ENCODE measurements at places on chromosomes 4 and X. TPM values are rescaled to one million over a fixed set of nuclear protein-coding genes. Genes with fewer than 3 reads are reported as not detected.

FAT4 gene
- 6.7 TPM for total RNA-seq

MAD2L1 gene
- 1.8 TPM for total RNA-seq

NAA11 gene
- total RNA-seq, result not detected

- no peak for DNase-seq
- H3K4me1 ChIP-seq, result peaks cover 64% of the 10 kb centered on the region
- no peak overlapping the region for H3K27ac ChIP-seq
- peak overlapping the region; percentile 91 for H3K4me3 ChIP-seq
- peaks cover 24% of the 10 kb centered on the region for H3K36me3 ChIP-seq
Measured at GRCh38 chrX:41336447-41336846, 2.5 kb downstream of the DDX3X start.

DNA sequence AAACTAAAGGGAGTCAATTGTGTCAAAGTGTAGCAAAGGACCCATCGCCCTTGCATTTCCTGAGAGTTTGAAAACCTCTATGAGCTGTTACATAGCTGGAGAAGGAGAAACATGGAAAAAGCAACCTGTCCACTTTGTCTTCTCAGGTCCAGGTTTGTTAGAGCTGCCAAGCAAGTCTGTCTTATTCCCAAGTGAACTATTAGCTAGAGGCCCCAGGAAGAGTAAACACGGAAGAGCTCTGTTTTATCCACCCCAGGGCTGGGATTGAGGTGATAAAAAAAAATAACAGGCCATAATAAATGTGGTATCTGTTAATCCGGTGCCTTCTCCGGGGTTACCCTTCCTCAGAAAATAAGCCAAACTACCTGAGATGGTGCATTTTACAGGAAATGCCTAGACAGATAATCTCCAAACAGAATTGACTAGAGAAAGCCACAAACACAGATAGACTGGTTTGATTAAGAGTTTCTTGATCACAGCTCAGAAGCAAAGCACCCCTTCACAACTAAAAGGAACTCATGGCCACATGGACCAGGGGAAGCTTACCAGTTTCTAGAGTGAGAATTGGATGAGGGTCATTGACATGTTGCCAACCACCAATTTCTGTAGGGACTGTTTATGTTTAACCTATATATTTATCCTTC, 35.9 kb upstream of the RELL1 start:
- DNase-seq, result no peak
- H3K4me3 ChIP-seq, result no peak overlapping the region
- H3K27ac ChIP-seq, result no peak overlapping the region
- no peaks in the 10 kb centered on the region for H3K36me3 ChIP-seq
- peaks cover 5% of the 10 kb centered on the region for H3K27me3 ChIP-seq

- no peak overlapping the region for H3K27ac ChIP-seq
- no peaks in the 10 kb centered on the region for H3K27me3 ChIP-seq
- no peak overlapping the region for H3K4me3 ChIP-seq
- no peak for DNase-seq
- H3K4me1 ChIP-seq, result no peaks in the 10 kb centered on the region
Measured at GRCh38 chr4:105495667-105496066, 21.8 kb upstream of the PPA2 start.

- H3K4me3 ChIP-seq, result no peak overlapping the region
- peaks cover 52% of the 10 kb centered on the region for H3K4me1 ChIP-seq
- peak overlapping the region; percentile 94 for H3K27ac ChIP-seq
- no peak for DNase-seq
Measured at GRCh38 chr4:23932186-23932585, 42.3 kb upstream of the PPARGC1A start.

DNA sequence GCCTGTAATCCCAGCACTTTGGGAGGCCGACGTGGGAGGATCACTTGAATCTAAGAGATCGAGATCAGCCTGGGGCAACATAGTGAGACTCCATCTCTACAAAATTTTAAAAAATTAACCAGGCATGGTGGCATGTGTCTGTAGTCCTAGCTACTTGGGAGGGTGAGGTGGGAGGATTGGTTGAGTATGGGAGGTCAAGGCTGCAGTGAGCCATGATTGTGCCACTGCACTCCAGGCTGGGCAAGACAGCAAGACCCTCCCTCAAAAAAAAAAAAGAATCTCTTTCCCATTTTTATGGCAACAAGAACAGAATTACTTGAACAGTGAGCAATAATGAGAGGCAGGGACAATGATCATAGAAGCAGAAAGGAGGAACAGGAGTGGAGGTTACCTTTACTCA, 94.8 kb downstream of the RNF150 start:
- H3K36me3 ChIP-seq, result no peaks in the 10 kb centered on the region
- H3K27ac ChIP-seq, result no peak overlapping the region
- H3K4me1 ChIP-seq, result peaks cover 37% of the 10 kb centered on the region

DNA sequence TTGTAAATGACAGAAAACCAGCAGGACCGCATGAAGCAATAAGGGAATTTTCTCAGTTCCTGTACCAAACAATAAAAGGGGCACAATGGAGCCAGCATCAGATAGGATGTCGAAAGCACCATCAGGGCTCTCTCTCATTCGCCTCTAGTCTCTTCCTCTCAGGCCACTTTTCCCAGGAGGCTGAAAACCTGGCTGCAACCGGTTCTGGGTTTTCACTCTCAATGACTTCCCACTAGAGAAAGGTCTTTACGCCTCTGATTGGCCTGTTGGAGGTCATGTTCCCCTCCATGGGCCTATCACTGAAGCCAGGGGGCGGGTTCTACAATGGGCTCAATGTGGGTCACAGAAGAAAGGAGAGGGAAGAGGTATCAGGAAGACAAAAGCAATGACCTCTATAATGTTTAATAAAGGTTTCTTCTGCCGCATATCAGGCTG, 29.3 kb downstream of the ZNF827 start:
- H3K36me3 ChIP-seq, result no peaks in the 10 kb centered on the region
- H3K4me1 ChIP-seq, result peaks cover 79% of the 10 kb centered on the region
- H3K4me3 ChIP-seq, result peak overlapping the region; percentile 66
- peak overlapping the region; percentile 89 for H3K27ac ChIP-seq

DNA sequence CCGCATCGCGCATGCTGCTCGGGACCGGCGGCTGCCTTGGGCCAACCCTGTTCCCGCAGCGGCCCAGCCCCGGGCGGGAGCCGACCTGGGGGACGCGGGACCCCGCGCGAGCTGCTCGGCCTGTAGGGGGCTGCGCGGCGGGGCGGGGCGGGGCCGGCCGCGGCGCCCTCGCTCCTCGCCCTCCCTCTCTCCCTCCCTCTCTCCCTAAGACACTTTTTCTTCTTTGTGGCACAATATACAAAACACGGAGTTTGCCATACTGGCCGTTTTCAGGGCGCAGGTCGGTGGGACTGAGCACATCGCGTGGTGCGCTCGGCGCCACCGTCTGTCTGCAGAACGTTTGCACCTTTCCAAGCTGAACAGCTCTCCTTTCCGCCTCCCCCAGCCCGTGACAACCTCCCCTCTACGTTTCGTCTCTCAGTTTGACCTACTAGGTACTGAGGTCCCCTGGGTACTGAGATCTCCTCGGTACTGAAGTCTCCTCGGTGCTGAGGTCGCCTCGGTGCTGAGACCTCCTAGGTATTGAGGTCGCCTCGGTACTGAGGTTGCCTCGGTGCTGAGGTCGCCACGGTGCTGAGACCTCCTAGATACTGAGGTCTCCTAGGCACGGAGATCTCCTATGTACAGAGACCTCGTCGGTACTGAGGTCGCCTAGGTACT, 261.1 kb upstream of the PLCXD1 start:
- no peaks in the 10 kb centered on the region for H3K4me1 ChIP-seq
- no peak overlapping the region for H3K27ac ChIP-seq
- H3K4me3 ChIP-seq, result no peak overlapping the region
- no peaks in the 10 kb centered on the region for H3K27me3 ChIP-seq
- no peaks in the 10 kb centered on the region for H3K36me3 ChIP-seq
- no peak for DNase-seq

DNA sequence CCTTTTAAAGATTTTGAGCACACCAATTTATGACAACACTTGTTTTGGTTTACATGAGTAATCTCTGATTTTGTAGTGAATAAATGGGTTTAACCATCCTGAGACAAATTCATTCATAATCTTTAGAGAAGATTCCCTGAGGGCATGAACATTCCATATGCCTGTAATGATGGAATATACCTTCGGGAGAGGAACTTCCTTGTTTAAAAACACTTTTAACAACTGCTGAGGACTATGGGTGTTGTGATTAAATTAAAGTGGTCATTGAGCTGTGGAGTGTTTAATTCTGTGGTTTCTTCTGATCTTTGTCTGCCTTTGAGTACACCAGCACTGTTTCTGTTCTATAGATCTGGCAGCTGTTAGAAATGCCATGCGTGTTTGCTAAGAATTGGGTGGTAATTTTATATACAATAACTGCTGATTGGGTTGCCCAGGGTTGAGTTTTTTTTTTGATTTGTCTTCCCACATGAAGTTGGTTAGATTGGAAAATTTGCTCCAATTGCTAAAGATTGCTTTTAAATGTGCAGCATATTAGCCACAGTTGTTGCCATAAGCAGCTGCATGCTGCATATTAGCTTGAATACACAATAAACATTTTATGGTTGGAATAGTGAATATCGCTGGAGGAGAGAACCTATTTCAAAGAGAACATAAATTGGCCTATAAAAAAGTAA, 86.8 kb downstream of the DCLK2 start:
- no peak for DNase-seq
- no peaks in the 10 kb centered on the region for H3K27me3 ChIP-seq
- H3K36me3 ChIP-seq, result no peaks in the 10 kb centered on the region
- H3K27ac ChIP-seq, result peak overlapping the region; percentile 65
- H3K4me3 ChIP-seq, result no peak overlapping the region
- peaks cover 35% of the 10 kb centered on the region for H3K4me1 ChIP-seq

- no peak for DNase-seq
- no peaks in the 10 kb centered on the region for H3K4me1 ChIP-seq
- H3K36me3 ChIP-seq, result no peaks in the 10 kb centered on the region
- H3K27me3 ChIP-seq, result no peaks in the 10 kb centered on the region
Measured at GRCh38 chr4:110669663-110670062, 46.8 kb upstream of the PITX2 start.

- no peaks in the 10 kb centered on the region for H3K27me3 ChIP-seq
- no peak overlapping the region for H3K27ac ChIP-seq
- H3K36me3 ChIP-seq, result no peaks in the 10 kb centered on the region
Measured at GRCh38 chrX:31523884-31524536, 452.2 kb upstream of the FTHL17 start.

DNA sequence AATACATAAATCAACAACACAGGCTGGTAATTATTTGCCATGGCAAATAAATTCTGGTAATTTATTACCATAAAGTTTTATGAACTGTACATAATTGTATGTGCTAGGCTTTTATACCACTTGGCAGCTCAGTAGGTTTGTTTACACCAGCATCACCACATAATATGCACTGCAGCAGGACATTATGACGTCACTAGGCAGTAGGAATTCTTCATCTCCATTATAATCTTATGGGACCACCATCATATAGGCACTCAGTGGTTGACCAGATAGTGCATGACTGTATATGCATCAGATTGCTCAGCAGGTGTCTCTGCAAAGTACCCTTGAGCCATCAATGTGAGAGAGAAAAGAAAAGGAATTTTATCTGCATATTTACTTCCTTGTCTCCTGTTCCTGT, 295.4 kb downstream of the CFAP47 start:
- H3K4me1 ChIP-seq, result no peaks in the 10 kb centered on the region
- H3K36me3 ChIP-seq, result no peaks in the 10 kb centered on the region
- no peak overlapping the region for H3K4me3 ChIP-seq
- no peak for DNase-seq
- H3K27ac ChIP-seq, result no peak overlapping the region
- H3K27me3 ChIP-seq, result no peaks in the 10 kb centered on the region

- H3K4me3 ChIP-seq, result no peak overlapping the region
- DNase-seq, result no peak
- no peaks in the 10 kb centered on the region for H3K27me3 ChIP-seq
- H3K27ac ChIP-seq, result no peak overlapping the region
- no peaks in the 10 kb centered on the region for H3K4me1 ChIP-seq
Measured at GRCh38 chr4:117908306-117909207, 125.7 kb upstream of the NDST3 start.

DNA sequence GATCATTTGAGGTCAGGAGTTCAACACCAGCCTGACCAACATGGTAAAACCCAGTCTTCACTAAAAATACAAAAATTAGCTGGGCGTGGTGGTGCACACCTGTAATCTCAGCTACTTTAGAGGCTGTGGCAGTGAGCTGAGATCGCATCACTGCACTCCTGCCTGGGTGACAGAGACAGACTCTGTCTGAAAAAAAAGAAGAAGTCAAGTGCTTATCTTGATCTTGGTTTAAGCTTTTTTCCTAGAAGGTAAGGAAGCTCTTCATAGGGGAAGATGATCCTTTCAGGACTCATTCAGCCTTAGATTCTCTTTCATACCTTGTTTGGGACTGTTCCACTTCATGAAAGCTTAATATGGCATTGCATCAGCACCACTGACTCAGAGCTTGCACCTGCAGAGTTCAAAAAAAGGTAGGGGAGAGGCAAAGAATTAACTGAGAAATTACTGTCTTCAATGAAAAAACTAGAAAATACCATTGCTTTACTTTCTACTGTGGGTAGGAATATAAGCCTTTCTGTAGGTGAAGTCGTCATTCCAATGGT, 70.8 kb upstream of the EPGN start:
- no peak for DNase-seq
- H3K4me1 ChIP-seq, result no peaks in the 10 kb centered on the region
- no peak overlapping the region for H3K4me3 ChIP-seq
- H3K27me3 ChIP-seq, result no peaks in the 10 kb centered on the region
- no peak overlapping the region for H3K27ac ChIP-seq

DNA sequence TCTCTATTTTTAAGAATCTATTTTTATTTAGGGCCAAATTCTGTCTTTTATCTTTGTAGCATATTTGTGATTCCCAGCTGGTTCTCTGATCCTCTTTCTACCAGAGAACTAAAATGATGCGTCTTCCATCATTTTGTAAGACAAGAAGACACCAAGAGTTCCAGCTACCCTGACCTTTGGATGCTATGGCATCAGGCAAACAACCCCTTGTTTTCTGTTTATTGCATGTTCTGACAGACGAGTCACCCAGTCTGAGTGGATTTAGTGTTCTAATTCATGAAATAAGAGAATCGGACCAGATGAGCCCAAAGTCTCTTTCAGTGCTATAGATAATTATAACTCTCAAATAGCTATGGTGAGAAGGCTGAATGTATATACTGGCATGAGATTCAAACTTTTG, 69.7 kb downstream of the ZFYVE28 start:
- H3K27me3 ChIP-seq, result no peaks in the 10 kb centered on the region
- H3K4me1 ChIP-seq, result peaks cover 12% of the 10 kb centered on the region
- H3K27ac ChIP-seq, result no peak overlapping the region
- H3K36me3 ChIP-seq, result no peaks in the 10 kb centered on the region
- H3K4me3 ChIP-seq, result no peak overlapping the region

- no peaks in the 10 kb centered on the region for H3K27me3 ChIP-seq
- no peaks in the 10 kb centered on the region for H3K36me3 ChIP-seq
- H3K27ac ChIP-seq, result no peak overlapping the region
- H3K4me1 ChIP-seq, result no peaks in the 10 kb centered on the region
- DNase-seq, result no peak
Measured at GRCh38 chrX:8390771-8391170, 73.9 kb upstream of the VCX3B start.

GRCh38 chr4:37561196-37561802, 124.9 kb downstream of the RELL1 start:
- no peaks in the 10 kb centered on the region for H3K27me3 ChIP-seq
- H3K4me1 ChIP-seq, result no peaks in the 10 kb centered on the region
- DNase-seq, result no peak
- H3K4me3 ChIP-seq, result no peak overlapping the region
